ENCODE measurements at places on chromosomes 6 and 20.

DNA sequence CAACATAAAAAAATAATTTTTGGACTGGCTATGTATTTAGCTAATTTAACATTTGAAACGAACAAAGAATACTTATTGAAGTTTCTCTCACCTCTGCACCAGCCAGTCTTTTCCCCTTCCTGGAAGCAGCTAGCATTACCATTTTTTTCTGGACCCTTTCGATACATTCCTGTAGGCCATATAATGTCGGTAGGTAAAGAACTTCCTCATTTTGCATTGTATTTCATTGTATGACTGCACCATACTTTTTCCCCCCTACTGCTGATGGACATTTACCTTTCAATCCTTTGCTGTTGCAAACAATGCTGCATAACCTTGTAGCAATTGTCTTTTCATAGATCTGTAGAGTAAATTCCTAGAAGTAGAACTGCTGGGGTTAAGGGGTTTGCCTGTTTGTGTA is 17.6 kb downstream of the CBFA2T2 start:
- no peak for DNase-seq

- no peak for DNase-seq
These were observed 7.7 kb downstream of the CYP21A2 start for GRCh38 chr6:32045811-32046449.

- DNase-seq = no peak
These were observed 12.7 kb downstream of the RRP36 start for GRCh38 chr6:43034190-43034525.

DNA sequence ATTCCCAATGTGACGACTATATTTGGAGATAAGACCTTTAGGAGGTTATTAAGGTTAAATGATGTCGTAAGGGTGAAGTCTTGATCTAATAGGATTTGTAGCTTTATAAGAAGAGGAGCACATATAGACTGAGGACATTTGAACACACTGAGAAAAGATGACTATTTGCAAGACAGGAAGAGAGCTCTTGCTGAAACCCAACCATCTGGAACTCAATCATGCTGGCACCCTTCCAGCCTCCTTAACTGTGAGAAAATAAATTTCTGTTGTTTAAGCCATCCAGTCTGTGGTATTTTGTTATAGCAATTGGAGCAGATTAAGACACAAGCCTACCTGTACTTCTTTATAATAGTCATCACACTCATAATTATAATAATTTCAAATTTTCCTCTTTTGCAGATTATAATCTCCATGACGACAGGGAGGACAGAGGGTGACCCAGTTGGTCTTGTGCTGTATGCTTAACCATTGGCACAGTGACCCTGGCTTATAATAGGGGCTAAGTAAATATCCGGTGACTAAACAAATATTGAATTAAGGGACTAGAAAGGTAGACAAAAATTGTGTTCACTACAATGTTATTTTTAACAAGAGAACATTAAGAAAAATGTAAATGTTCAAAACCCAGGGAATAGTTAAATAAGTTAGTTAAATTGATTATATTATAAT is 206.4 kb upstream of the HDDC2 start:
- no peak for DNase-seq

GRCh38 chr6:151409260-151409659 is 17.9 kb upstream of the ZBTB2 start:
- no peak for DNase-seq

GRCh38 chr6:114290864-114291263 is 52.0 kb downstream of the HS3ST5 start:
- DNase-seq = no peak

DNA sequence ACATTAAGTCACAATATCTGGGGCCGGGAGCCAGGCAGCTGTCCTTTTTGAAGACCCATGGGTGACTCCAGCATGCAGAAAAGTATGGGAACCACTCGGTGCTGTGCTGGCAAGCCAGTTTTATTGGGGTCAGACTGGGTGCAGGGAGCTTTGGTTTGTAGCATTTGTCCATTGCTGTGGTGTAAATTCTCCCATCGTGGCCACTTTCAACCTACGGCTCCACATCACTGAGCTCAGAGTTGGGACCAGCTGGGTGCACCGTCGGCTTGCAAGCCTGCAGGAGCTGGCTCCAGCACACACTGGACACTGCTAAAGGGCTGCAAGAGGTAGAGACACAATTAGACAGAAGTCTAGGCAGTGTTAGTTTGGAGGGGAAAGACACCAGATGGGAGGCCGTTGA is 66.9 kb downstream of the SYNJ2 start:
- no peak for DNase-seq

DNA sequence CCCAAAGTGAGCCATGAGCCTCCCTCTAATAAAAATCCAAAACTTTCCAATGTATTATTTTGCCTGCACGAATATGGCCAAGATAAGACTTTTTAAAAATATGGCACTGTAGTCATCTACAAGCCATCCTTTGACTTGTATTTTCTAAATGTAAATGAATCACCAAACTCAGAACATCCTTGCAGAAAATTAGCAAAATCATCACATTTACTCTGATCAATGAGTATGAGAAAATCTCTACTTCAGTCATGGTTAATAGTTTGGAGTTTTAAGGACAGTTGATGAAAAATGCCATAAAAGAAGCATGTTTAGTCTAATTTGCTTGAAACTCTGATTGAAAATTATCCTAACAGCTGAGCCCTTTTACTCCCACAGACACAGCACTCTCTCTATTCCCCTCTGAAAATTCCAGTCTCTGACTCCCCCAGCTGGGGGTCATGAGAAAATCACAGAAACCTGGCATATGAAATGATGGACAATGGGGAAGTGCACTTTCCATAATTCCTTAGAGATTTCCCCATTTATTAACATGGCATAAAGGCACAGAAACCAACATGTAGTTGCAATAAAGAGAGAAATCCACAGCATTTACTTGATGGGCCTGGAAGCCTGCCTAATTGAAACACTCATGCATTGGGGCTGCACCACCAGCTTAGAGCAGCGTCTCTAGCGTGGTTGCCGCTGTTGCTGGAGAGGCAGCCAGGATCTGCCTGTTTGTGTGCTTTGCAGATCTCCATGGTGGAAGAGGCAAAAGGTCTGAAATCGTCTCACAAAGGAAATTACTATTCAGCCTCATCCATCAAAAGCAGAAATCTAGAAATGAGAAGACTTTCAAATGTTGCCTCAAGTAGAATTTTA is 214.0 kb downstream of the WDR27 start:
- no peak for DNase-seq

DNA sequence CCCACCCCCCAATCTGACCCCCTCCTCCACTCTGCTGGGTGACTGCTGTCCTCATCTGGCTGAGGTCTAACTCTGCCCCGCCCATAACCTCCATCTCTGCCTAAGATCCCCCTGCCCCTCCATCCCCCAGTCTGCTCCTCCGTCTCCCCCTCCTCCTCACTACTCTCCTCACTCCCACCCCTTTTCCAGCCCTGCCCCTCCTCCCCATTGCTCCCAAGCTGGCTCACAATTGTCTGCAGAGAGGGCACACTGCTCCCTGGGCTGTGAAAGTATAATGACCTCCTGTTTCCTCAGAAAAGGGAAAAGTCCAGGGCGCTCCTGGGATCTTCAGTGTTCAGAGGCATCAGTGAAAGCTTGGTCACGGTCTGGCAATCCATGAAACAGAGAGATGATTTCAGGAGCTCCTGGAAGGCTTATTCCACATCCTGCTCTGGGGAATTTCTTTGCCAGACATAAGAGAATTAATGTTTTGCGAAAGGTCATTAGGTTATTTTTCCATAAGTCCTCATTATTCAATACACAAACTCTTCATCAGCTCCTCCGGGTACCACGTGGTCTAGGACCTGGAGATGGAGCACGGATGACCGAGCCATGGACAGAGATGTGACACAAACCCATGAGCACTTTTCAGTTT is 21.5 kb downstream of the CST5 start:
- no peak for DNase-seq

DNA sequence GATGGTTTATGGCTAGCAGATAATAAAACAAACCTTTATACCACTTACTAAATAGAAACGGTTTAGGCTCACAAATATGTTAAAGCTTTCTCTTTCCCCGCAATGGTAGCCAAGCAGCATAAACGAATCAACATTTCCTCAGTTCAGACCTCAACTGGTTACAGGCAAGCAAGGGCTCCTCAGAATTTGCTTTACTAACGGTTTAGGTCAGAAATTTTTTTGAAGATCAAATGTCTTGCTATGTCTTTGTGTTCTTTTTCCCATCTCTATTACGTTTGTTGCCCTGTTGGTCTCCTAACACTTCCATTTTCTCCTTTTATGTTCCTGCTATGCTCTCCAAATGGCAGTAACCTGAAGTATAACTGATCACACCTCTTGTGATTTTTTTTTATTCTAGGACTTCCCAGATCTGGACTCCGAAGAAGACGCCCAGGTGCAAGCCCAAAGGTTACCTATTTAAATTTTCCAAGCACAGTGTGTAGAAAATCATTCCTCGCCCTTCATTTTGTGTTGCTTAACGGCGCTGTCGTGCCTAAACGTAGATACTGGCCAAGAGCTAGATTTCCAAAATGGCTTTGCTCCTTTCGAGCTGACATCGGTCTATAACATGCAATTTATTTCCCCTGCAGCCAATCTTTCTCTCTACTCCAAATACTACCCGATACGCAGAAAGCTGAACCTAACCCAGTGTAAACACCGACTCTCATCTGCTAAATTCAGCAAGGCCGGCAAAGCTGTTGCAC is 717 bp upstream of the ASF1A start:
- no peak for DNase-seq

All from SW 1271 (cell line).